AML-193 (cell line): ENCODE measurements at places on chromosomes 12 and 14.

DNA sequence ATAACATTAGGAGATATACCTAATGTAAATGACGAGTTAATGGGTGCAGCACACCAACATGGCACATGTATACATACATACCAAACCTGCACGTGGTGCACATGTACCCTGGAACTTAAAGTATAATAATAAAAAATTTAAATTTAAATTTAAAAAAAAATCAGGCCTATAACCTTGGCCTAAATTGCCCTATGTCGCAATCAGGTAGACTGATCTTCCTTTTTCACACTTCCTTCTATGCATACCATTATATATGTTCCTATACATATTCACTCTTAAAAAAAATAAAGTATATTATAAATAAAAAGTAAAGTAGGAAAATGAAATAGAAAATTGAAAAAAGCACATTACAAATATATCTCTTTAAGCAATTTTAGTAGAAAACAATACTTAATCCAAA is 117.7 kb upstream of the GARIN2 start:
- DNase-seq: peak; percentile 8

DNA sequence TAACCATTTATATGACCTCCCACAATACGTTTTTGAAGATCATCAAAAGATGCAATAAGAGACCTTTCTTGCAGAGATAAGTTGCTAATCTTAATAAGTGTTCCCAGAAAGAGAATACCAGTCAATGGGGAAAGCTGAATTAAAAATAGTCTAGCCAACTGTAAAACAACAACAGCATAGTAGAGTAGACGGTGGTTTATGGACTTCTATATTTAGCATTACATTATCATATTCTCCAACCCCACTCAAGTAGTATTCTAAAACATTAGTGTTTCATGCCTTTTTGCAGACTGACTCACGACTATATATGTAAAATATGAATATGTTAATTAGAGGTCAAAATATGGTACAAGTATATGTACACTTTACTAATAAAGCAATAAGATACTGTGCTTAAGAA is 218.9 kb downstream of the MED13L start:
- DNase-seq: no peak

- DNase-seq: peak; percentile 76
Observed at GRCh38 chr12:47779301-47779942, 6.4 kb downstream of the SLC48A1 start.

DNA sequence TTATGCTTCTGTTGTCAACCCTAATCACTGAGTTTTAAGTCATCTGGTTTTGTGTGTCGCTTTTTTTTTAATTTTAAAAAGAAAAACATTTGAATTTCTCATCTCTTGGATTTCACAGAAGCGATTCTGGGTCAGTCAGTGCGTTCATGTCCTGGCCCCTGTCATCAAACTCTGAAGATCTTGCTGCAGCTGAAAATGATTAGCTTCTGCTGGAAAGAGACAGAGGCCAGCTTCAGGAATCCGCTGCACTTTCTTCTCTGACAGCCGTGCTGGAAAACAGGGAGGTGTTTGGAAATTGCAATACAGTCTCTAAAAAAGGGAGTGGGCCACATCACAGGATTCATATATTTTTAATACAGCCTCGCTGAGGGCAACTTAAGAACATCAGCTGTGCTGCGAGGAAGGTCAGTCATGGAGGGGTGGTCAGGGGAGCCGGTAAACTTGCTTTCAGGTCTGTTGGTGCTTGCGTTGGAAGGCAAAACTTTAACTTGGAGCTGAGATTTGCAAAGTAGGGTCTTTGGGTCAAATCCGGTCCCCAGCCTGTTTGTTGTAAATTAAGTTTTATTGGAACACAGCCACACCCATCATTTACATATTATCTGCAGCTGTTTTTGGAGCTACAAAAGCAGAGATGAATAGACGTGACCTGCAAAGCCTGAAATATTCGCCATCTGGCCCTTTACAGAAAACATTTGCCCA is 190.8 kb downstream of the AACS start:
- DNase-seq: no peak

DNA sequence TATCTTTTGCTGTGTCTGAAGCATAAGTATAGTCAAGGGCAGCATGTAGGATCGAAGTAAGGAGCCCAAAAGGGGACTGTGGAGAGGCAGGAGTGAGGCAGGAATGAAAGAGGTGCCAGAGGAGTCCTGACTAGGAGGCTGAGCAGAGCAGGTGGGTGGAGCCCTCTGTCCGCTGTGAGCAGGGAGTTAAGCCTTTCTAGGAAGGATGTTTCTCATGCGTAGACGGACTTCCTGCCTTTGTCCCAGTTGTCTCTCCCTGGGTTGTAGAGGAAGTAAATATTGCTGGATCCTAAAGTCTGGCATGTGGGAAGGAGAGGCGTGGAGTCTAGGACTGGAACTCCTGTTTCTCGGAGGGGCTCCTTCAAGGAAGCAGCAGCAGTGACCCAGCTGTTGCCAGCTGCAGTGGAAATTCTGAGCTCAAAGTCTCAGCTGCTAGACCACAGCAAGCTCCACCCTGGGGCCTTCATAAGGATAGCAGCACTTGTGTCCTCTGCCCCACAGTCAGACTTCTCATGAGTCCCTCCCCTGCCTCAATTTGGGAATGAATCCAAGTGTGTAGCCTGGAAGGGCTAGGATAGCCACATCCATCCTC is 44.0 kb downstream of the RBMS2 start:
- DNase-seq: no peak

GRCh38 chr14:22630486-22630885 is 13.7 kb downstream of the OR6J1 start:
- no peak for DNase-seq

DNA sequence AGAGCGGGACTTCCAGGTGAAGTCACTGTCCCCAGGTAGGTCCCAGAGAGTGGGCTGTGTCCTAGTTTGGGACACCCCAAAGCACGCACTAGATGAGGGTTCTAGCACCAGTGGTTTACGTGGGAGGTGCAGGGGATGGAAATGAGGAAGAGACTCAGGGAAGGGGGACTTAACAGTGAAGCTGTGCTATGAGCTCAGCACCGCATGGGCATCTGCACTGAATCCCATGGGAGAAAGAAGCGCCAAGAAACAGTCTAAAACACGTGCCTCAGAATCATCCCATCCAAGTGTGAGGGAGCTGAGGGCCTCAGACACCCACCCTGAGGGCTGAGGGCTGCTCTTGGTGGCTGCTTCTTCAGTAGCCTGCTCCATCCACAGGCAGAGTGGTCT is 71.5 kb upstream of the ZFP36L1 start:
- no peak for DNase-seq

DNA sequence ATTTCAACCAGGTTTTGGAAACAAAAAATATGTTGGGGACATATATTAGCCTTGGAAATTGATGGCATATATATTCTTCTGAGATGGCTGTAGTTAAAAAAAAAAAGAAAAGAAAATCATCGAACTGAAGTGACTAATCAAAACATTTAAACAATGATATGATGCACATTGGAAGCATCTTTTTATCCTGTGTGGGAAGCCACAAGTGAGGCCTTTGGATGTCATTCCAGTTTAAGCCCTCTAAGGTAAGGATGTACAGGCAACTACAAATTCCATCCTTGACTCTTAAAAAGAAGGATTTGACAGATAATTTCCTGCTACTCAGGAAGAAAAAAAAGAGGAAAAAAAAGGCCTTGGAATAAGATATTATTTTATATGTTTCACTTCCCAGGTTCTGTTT is 9.6 kb upstream of the PTPRB start:
- no peak for DNase-seq

DNA sequence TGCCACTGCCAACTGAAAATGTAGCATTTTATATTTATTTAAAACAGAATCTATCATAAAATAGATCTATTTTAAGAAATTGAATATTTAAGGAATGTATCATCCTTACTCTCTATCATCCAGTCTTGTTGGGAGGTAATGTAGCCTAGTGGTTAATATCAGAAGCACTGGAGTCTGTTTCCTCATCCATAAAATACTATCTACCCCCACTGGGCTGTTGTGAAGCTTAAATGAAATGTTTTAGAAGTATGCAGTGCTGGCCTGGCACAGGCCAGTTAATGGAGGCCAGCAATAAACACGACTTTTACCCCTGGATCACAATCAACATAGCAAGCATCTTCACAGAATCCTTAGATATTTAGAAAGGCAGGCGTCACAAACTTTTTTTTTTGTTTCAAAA is 188.0 kb downstream of the CAND1 start:
- DNase-seq: no peak

GRCh38 chr12:69919495-69919894 is 94.5 kb downstream of the MYRFL start:
- DNase-seq: no peak
